B cell (primary cell): ENCODE measurements at places on chromosomes 1 and 21. TPM values are rescaled to one million over a fixed set of nuclear protein-coding genes. Genes with fewer than 3 reads are reported as not detected.

CYP4A11 gene
- not detected in 2 replicates for polyA plus RNA-seq

DNA sequence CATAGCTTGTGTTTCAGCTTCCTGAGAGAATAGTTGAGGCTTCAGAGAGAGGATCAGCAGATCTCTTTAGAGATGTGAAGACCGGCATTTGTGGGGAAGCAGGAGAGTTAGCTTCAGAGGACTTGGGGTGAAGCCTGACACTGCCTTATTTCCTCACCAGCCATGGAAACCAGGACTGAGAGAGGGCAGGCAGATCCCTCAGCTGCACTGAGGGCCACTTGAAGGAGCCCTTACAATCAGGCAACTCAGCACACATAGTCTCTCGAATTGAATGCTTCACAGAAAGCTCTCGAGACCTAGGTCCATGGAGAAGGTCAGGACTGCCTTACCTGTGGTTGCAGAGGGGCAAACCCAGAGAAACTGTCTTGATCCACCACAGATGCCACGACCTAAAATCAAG lies 19.8 kb downstream of the NCF2 start:
- no peak for DNase-seq

KRTAP15-1 gene
- polyA plus RNA-seq: not detected in 2 replicates

DNA sequence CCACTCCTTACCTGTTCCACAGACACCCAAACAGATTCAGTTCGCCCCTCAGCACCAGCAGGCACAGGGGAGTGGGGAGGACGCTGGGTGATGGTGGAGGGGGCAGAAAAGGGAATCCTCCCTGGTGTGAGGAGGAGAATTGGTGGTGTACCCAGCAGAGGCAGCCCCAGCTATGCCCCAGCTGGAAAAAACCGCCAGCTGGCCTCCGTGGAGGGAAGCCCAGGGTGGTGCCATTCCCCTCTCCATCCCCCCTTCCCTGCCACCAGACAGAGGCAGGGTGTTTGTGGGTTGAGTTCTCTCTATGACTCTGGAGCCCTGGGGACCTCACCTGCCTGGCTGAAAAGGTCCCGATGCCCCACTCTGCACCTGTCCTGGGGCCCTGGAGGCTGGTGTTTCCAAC lies 27.9 kb downstream of the OPTC start:
- no peak for DNase-seq

ACP6 gene
- polyA plus RNA-seq: 3.8 and 5.0 TPM in 2 replicates

GRCh38 chr1:209886219-209886536 lies 51.8 kb upstream of the SYT14 start:
- DNase-seq: no peak

DNA sequence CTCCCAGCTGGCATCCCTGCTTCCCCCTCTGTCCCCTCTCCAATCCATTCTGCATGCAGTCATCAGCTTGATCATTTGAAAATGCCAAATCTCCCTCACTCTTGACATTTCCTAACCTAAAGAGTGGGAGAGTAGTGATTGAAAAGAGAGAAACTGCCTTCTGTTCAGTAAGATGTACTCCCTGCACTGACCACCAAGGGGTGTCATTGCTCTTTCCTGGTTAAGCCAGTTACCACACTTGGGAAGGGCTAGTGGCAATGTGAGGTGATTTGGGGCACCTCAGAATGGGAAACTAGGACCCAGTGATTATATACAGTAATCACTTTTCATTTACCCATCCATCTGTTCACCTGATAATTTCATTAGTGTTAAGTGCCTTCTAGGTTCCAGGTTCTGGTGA lies 6.9 kb upstream of the TMEM269 start:
- DNase-seq: peak; percentile 45

MTARC1 gene
- polyA plus RNA-seq: 0.33 and 0.49 TPM in 2 replicates

GRCh38 chr1:180288940-180289339 lies 58.9 kb downstream of the LHX4 start:
- DNase-seq: no peak

DNA sequence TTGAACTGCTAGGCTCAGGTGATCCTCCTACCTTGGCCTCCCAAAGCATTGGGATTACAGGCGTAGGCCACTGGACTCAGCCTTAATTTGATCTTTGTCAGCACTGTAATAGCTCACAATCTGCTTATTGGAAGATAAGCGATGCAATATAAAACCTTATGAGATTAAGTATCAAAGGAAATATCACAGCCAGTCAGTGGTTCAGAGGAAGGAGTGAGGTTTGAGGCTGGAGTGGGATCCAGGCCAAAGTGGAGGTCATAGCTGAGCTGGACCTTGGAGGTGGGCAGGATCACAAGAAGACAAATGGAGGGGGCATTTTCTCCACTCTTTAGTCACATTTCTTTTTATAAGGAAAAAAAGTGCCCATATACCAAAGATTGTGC lies 228.5 kb downstream of the RHOU start:
- no peak for DNase-seq

DNA sequence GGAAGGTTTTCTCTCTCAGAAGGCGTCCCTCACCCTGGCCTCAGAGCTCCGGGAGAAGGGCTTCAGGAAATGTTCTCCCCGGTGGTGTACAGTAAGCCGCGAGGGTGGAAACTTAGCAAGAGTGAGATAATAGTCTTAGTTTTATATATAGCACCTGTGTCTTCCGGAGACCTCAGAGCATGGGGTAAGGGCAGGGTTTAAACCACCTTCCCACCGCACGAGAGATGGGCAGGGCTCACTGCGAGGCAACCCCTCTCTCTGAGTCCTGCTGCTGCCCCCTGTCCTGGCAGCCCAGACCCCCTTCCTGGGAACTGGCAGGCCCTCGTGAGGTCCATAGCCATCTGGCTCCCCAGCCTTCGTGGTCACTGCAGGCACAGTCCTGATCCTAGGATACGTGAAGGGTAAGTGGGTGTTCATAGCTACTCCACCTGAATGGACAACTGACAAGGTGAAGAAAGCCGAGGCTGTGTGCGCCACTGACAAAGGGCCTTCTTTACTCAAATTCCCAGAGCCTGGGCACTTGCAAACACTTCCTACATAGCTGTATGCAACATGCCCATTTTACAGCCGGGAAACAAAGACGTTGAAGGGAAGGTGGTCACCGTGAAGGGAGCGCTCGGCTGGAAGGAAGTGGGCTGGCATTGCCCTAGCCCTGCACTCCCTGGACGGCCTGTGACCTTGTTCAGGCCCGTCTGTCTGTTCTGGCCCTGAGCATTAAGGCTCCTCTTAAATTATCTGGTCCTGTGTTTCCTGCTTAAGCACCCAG lies 26.9 kb downstream of the ITPKB start:
- peak; percentile 50 for DNase-seq

SLC25A24 gene
- polyA plus RNA-seq: 5.7 and 6.0 TPM in 2 replicates

DNA sequence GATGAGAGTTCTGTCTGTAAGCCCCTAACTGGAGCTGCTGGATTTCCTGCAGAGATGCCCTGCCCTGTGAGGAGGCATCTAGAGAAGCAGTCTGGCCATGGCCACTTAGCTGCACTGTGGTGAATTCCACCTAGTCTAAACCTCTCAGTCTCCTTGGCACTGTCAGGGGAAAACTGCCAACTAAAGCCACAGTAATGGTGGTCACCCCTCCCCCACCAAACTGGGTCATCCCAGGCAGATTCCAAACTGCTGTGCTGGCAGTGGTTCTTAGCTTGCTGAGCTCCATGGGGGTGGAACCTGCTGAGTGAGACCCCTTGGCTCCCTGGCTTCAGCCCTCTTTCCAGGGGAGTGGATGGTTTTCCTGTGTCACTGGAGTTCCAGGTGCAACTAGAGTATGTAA lies 740.6 kb downstream of the RWDD3 start:
- no peak for DNase-seq

- no peak for DNase-seq
Observed at GRCh38 chr1:159751031-159751430, 29.7 kb upstream of the DUSP23 start.

HTR6 gene
- polyA plus RNA-seq: not detected in 2 replicates

GPR37L1 gene
- not detected in 2 replicates for polyA plus RNA-seq

PADI3 gene
- polyA plus RNA-seq: not detected in 2 replicates

DNA sequence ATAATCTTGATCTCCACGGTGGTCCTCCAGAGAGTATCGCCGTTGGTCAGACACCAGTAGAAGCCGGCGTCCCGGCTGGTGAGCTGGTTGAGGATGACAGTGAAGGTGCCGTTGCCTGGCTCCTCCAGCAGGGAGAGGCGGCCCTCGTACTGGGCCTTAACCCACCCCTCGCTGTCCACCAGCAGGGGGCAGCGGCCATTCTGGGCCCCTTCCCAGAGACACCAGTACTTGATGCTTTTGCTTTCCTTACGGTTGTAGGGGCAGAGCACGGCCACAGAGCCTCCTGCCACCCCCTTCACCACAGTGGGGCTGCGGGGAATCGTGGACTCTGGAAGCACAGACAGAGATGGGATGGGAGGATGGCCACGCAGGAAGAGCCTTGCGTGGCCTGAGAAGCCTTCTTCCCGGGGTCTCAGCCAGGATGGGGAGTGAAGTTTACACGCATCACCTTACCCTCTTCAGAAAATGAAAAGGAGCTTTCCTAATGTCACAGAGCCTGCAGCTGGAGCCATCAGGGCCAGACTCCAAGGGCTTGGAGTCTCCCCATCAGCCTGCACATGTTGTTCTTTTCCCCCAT lies 10.7 kb downstream of the PIGR start:
- peak; percentile 59 for DNase-seq

DNA sequence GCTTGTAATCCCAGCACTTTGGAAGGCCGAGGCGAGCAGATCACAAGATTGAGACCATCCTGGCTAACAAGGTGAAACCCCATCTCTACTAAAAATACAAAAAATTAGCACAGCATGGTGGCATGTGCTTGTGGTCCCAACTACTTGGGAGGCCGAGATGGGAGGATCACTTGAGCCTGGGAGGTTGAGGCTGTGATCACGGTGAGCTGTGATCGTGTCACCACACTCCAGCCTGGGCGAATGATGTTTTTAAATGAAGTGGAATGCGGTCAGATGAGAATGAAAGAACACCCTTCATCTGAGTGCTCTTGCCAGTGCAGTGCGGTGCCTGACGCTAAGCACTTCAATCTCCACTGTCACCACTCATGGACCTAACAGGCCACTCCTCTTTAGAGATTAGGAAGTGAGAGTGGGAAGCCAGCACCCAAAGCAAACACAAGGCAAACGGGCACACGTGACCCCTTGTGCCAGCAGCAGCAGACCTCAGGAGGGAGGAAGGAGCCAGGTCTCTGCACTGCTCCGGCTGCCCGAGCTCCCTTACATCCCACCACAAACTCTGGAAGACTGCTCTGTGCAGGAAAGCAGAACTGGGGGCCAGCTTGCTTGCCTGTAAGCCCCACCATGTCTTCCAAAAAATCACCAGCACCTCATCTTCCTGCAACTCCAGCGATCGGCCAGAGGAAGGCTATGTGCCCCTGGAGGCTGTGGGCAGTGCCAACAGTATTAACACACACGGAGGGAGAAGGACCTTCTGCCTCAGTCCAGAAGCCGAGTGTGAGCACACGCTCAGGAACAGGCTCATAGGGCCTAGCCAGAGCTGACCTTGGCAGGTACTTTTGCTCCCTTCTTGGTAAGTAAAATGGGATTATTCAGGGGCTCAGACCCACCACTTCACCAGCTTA lies 9.7 kb downstream of the CTNNBIP1 start:
- peak; percentile 78 for DNase-seq

MCL1 gene
- 163 and 266 TPM in 2 replicates for polyA plus RNA-seq

DNA sequence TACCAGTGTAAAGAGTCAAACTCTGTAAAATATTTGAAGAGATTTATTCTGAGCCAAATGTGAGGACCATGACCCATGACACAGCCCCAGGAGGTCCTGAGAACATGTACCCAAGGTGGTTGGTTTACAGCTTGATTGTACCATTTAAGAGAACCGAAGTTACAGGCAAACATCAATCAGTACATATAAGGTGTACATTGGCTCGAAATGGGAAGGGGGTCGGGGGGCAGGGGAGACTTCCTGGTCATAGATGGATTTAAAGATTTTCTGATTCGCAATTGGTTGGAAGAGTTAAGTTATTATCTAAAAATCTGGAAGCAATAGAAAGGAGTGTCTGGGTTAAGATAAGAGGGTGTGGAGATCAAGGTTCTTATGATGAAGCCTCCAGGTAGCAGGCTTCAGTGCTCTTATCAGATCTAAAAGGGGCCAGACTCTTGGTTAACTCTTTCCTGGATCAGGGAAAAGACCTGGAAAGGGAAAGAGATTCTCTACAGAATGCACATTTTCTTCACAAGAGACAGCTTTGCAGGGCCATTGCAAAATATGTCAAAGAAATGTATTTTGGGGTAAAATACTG lies 47.5 kb upstream of the NTPCR start:
- DNase-seq: no peak

- no peak for DNase-seq
Observed at GRCh38 chr1:9823693-9823942, 147 bp downstream of the CLSTN1 start.

- no peak for DNase-seq
Observed at GRCh38 chr1:112633628-112634027, 14.0 kb downstream of the CAPZA1 start.

DNA sequence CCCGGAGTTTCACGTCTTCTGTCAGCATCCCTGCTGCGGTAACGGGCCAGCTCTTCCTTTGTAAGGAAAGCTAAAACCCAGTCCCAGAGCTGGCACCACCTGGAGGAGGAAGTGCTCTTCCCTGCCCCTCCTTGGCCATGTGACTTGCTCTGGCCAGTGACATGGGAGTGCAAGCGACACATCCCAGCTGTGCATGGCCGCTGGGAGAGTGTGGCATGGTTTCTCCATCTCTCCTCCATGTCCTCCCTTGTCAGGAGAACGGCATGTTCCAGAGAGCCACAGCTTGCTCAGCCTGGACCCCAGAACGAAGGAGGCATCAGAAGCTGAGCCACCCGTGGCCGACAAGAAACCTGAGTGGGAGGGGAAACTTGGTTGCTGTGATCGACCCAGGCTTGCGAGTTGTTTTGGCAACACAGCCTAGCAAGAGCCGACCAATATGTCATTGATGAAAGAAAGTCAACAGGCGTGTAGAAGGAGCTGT lies 2.7 kb upstream of the PRXL2B start:
- DNase-seq: peak; percentile 46

- peak; percentile 70 for DNase-seq
Observed at GRCh38 chr1:93021539-93022134, 57.4 kb upstream of the MTF2 start.

DNA sequence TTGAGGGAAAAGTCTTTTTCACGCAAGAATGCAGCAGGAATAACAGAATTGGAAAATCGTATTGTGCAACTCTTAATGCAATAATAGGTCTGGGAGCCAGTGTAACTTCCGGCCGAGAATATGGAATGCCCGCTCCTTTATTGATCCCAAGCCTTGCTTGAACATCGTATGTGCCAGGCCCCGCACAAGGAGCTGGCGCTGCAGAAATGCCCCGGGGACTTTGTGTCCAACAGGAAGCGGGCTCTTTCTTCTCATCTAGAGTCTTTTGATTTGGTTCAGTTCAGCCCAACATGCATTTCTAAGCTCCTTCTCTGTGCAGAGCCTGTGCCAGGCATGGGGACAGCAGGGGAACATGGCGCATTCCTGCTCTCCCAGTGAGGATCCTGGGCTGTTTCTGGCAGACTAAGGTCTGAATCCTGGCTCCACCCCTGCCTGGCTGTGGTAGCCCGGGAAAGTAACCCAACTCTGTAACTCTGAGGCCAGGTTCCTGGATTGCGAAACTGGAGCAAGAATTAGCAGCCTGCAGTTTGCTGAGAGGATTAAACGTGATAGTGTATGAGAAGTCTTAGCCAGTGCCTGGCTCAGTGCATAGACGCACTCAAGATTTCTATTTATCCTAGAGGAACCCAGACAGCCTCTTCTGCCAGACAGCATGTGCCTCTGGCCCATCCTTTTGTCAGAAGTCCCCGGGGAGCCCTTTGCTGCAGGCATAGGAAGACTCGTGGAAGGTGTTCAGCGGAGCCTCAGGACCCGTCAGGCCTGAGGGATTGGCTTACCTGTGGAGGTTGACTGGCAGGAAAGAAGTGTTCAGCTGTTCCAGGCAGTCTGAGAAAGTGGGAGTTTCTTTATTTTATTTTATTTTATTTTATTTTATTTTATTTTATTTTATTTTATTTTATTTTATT lies 987 bp upstream of the CDCP2 start:
- no peak for DNase-seq

GRCh38 chr1:47683401-47683800 lies 245.6 kb downstream of the FOXD2 start:
- no peak for DNase-seq
